Anterior cingulate cortex (tissue), 58 donors: ENCODE measurements at places on chromosomes 13 and 19.

DNA sequence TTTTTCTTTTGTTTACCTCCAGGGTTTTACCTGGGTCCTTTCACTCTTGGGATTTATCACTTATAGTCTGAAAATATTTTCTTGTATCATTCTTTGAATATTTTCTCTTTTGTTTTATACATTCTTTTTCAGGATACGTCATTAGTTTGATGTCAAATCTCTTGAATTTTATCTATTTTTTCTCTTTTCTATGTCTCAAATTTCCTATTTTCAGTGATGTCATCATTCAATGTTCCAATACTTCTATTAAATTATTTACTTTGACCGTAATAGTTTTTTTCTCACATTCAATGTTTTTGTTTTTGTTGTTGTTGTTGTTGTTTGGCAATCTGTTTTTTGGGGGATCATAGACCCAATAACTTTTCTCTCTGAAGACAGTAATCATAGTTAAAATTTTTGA is 83.5 kb downstream of the PRR20E start:
- no peak for DNase-seq

GRCh38 chr13:111210544-111211469 is 95.7 kb downstream of the ARHGEF7 start:
- no peak for DNase-seq

- DNase-seq, result no peak
Observed at GRCh38 chr13:77389625-77390000, 62.7 kb upstream of the MYCBP2 start.

DNA sequence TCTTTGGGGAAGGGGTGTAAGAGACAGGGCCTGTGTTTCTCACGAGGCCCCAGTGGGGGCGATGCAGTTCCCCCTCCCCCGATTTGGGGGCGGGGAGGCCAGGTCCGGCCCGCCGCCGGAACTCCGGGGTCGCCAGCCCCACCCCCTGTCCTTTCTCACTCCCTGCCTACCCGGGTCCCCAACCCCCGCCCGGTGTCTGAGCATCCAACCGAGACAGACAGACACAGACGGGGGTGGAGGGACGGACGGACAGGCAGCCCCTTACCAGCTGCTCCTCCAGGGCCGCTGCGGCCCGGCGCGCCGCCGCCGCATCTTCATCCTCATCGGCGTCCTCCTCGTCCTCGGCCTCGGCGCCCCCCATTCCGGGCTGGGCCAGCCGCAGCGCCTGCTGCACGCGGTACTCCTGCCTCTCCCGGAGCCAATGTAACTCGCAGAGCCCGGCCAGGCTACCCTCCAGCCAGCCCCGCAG is 397 bp downstream of the DACT3 start:
- no peak for DNase-seq

GRCh38 chr13:23766283-23766682 is 122.9 kb downstream of the MIPEP start:
- no peak for DNase-seq

GRCh38 chr13:97621025-97621424 is 187.1 kb downstream of the RAP2A start:
- no peak for DNase-seq

GRCh38 chr19:17035842-17036424 is 9.3 kb upstream of the CPAMD8 start:
- no peak for DNase-seq

- no peak for DNase-seq
Observed at GRCh38 chr13:77745784-77746183, 48.3 kb downstream of the SLAIN1 start.

DNA sequence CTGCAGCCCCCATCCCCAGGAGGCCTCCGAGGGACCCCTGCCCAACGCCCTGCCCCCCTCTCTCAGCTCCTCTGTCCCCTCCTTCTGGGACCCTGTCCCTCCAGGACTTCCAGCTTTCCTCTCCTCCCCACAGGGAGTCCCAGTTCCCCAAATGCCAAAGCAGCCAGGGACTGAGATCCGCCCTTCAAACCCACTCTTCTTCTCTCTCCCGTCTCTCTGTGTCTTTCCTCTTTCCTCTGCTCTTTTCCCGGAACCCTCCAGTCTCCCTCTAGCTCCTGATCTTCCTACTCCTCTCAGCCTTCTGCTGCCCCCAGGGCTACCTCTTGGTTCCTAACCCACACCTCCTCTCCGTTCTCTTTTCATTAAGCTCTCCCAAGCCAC is 377 bp downstream of the CA11 start:
- no peak for DNase-seq

- no peak for DNase-seq
Observed at GRCh38 chr13:113552786-113553434, 31.6 kb upstream of the TFDP1 start.

DNA sequence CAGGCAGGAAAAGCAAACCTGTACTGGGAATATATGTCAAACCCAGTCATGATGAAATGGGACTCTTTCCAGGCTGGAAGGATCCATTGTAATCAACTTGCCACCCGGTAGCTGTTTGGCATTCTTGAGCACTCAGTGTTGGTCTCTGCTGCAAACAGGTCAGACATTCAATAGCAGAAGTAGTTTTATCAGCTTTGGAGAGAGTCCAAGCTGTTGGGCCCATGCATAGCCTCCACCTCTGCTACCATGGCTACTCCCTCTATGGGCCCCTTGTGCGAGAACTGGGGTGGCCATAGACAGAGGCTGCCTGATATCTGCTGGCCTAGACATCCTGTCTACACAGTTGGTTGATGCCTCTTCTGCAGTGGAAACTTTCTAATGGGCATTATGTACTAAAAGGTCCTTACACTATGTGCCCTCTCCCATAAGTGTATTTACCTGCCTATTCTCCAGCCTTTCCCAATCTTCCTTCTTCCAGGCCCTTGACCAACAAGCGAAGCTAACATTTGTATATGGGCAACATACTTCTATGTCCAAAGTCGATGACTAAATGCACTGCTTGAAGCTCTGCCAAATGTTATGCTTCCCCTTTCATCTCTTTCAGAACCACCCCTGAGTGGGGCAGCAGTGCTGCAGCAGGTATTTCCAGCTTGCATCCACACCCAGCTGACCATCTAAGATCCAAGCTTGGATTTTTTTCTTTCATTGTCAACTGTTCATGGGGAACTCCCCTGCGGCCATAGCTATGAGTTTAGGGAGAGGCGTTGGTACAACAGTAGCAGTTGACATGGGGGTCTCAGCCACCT is 5.3 kb upstream of the RNF6 start:
- no peak for DNase-seq

DNA sequence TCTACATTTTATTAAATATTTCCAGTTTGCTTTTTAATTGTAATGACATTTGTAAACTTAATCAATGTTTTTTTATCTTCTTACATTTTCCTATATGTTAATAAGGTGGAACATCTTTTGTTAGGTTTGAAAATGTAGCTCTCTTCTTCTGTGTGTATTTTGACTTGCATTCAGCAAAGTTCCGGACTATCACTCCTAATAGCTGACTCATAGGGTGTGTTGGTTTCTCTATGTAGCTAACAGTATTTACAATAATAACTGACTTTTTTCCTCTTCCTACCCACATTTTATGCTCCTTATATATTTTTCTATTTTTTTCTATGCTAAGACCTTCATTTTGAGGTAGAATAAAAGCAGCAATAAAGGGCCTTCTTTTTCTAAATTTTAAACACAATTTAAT is 28.1 kb downstream of the MYO16 start:
- no peak for DNase-seq

DNA sequence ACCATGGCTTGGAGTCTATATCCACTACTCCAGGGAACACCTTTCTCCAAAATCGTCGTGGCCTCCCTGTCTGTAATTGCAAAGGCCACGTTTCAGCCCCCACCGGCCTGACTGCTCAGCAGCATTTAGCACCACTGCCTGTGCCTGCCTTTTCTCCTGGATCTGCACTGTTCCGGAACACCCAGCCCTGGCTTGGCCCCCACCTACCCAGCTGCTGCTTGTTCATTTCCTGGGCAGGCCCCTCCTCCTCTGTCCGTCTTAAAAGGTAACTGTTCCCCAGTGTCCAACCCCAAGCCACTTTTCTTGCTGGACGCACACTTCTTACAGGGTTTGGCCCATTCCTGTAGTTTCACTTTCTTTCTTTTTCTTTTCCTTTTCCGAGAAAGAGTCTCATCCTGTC is 8.5 kb upstream of the SYT5 start:
- no peak for DNase-seq

- no peak for DNase-seq
Observed at GRCh38 chr13:113741191-113741668, 17.8 kb upstream of the TMEM255B start.

- peak; percentile 28 for DNase-seq
Observed at GRCh38 chr19:480016-480855, 16.1 kb upstream of the MADCAM1 start.

DNA sequence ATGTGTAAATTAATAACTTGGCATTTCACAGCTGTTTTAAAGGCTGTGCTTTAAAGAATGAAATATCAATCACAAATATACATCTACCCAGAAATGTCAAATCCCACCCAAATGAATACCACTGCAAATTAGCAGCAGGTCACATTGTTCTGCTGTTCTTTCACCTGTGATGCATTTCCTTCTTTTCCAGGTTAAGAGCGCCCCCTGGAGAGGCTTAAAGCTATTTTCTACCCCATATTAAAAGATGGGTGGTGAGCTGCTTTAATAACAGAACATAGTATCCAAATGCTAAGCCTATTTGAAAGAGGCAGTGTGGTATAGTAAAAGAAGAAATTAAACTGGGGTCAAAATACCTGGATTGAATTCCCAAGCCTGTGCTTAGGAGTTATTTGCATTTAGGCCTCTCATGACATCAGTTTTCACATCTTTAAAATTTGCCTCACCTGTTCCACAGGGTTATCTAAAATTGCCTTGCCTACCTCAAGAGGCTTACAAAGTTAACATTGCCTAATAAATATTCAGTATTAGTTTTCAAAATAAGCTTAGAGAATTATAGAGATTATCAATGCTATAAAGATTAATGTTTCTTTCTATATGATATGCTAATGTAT is 396.9 kb upstream of the SLITRK5 start:
- no peak for DNase-seq

DNA sequence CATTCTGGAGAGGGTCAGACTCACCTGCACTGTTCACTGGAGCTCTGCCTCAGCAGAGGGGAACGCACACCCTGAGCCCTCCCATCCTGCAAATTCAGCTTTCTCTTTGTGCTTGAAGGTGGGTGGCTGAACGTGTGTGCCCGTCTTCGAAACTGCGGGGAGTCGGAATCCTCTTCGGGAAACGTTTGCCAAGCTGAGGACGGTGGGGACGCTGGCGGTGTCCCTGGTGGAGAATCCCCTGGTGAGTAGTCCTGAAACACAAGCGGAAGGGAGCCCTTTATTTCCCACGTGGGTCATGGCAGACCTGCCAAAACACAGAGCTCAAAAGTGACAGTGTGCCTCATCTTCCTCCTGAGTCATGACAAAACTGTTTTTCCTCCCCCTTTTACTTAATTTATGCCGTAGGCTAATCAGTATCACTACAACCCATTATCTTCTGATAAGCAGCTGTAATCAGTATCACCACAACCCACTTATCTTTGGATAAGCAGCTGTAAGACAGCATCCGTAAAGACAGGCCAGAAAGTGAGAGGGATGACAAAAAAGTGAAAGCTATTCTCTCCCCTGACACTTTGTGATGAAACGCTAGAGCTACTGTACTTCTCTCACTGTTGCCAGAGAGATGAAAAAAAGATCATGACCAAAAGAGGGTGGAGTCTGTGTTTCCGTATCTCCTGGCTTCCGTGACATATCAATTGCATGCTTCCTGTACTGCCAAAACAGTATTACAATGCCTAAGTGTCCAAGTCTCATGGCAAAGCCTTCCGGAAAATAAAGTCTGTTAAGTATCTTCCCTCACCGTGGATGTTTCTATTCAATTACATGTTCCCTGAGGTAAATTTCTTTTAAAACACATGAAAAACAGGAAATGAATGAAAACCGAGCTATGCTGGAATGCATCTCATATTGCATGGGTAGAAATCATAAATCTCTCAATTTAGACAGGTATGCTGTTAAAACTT is 155.5 kb downstream of the TBC1D4 start:
- DNase-seq, result no peak

GRCh38 chr19:56217039-56217949 is 15.2 kb downstream of the ZSCAN5C start:
- no peak for DNase-seq

DNA sequence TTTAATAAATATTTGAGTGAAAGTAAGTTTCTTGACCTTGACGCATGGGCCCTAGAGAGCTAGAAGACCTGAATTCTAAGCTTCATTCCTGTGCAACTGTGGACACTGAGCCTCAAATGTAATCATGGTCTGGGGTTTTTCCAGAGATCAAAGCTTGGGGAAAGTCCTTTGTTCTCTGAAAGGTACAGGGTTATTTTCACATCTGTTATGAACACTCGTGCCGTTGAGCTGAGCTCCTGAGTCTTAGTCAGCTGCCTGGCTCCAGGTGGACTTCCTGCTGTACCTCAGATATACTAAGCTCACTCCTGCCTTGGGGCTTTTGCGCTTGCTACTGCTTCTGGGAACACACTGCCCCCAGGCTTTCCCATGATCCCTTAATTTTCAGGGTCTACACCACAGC is 7.5 kb upstream of the ZBTB32 start:
- no peak for DNase-seq
